Suppressor macrophage (primary cell): ENCODE measurements at places on chromosomes 3 and 15.
A peak's percentile ranks its signal among the peaks of the same experiment; 100 is the strongest.

DNA sequence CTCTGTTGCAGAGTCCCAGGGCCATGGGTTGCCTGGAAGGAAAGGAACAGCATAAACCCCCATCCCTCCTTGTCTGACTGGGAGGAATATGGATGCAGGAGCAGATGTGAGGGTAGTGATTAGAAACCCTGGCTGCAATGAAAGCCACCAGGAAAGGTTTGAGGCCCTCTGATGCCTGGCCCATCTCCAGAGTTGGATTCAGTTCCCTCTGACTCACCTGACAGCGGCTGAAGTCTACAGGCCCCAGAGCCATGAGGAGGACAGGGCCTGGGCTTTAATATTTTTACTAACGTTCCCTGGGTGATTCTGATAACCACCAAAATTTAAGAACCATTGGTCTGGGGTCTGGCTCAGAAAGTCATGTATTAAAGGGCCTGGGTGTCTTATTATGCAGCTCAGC is 214.0 kb downstream of the EPHB1 start:
- no peak for DNase-seq

- DNase-seq = no peak
Measured at GRCh38 chr3:141878326-141878725, 1.9 kb downstream of the ATP1B3 start.

DNA sequence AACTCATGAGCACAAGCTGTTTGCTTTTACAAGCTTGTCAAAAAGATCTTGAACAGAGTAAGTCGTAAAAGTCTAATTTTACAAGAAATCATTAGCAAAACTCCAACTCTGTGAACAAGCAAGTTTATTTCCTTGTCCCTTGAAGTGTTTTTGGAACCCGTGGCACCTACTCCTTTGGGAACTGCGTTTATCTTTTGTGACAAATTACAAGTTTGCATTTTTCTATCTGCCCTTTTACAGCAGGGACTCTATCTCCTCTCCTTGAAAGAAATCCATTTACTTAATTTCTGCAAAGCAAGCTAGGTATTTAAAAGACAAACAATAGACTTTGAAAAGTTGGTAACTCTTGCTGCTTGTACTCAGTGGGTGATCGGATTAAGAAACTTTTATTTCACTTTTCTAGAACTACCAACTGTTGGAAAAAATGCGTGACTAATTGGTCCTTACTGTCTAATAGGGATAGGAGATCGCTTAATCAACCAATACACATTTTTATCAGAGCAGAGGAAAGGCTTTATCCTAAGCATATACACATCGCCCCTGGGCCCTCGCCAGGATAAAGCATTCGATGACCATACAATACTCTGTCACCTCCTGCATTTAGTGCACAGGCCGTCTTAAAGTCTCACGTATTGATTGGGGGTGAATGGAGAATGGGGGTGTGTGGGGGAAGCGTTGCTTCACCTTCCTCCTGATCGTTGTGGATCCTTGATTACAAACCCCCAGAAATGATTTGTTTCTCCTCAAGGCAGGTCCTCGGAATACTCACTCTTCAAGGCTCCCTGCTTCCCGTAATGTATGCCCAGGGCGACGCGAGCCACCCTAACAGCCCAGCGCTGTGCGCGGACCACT is 1.7 kb downstream of the PRTG start:
- no peak for DNase-seq

GRCh38 chr3:140630866-140631265 is 47.0 kb upstream of the TRIM42 start:
- DNase-seq = no peak

DNA sequence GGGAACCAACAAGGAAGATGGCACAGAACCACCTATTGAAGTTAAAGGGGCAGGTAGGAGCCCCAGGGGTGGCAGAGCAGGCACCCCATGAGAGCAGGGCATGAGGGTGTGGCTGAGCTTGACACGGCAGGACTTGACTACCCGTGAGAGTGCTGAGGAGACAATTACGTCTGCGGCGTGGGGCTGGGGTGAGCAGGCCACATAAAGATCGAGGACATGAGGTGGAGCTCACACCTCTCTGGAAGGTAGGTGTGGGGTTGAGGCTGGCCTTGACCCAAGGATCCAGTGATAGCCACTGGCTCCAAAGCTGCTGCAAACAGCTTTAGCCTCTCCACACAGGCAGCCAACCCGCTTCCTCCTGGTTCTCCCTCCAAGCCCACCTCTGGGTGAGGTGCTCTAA is 64.5 kb downstream of the PCSK6 start:
- no peak for DNase-seq

DNA sequence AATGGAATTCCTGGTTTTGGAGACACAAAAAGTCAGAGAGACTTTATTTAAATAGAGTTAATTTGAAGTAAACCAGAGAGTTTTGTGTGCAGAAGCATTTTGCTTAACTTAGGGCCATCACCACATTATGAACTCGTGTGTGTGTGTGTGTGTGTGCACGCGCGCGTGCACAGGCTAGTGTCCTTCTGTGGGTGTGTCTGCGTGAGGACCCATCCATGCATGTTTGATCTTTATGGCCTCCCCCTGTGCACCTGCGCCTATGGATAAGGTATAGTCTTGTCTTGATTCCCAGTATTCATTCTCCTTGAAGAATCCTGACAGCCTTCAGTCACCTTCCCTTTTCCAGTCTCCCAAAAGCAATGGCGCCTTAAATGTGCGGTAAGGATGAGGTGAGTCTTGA is 26.0 kb downstream of the MUC20 start:
- no peak for DNase-seq

DNA sequence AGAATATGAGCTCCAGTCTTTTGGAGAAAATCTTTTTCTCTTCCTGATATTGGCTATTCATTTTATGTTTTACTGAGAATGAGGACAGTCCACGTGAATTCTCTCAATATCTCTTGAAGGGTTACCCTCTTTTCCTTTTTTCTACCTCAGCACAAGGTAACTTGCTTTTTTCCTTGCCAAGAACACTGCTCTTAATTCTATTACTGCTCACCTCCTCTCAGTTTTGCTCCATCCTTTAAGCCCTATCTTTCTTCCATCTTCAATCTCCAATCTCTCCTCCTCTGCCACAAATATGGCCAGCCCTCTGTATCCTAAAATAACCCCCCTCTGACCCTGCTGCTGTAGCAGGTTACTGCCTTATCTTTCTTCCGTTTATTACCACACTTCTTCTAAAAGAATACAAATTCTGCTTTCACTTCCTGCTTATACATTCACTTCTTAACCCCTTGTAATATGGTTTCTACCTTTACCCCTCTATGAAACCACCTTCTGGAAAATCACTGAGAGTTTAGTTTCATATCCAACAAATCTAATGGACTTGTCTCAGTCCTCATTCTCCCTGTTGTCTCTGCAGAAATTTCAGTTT is 89.0 kb downstream of the NFKBIZ start:
- DNase-seq = no peak

DNA sequence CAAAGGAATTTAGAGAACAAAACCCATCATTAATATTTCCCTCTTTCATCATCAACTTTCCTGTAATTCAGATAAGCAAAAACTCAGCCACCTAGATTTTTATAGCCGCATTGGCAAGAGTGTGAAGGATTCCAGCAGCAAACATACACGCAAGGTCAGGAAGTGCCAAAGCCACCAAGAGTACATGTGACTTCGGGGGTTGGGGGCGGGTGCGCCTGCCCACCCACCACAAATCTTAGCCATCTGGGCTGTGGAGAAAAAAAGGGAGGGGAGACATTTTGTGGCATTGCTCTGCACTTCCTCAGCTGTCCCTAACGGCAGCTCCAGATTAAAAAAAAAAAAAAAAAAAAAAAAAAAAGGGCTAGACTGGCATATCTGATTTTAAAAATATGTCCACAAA is 148.4 kb downstream of the TNIK start:
- no peak for DNase-seq

GRCh38 chr15:76964157-76964556 is 30.8 kb upstream of the PSTPIP1 start:
- DNase-seq = no peak

- peak; percentile 95 for DNase-seq
Measured at GRCh38 chr15:42184296-42184695, 23.8 kb downstream of the VPS39 start.

DNA sequence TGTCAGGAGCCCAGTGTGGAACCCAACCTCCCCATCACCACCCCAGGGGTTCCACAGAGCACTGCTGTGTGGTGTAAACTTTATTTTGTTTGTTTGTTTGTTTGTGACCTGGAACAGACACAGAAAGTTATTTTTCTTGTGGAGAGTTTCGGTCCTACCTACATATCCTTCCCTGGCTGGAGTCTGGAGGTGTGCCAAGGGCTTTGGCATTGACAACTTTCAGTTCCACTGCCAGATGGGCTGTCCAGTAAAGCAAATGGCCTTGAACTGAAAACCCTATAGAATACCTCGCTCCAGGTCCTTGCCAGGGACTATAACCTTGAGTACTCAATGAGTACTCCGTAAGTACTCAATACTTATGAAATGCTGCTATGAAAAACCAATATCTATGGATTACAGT is 103.5 kb downstream of the MITF start:
- DNase-seq = no peak

DNA sequence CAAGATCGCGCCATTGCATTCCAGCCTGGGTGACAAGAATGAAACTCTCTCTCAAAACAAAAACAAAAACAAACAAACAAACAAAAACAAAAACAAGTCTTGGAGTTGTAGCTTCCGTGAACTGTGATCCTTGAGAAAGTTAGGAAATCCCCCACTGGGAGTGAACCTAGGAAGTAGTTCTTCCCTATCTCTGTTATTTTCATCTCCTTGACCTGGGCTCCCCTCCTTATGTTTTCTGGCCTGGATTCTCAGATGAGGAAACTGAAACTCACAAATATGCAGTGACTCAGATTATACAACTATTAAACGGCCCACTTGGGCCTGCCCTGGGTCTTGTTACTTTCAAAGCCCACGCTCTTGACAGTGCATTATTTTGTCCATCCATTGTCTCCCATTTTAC is 29.7 kb downstream of the SAXO2 start:
- DNase-seq = no peak

GRCh38 chr3:193241716-193242115 is 694 bp downstream of the PLAAT1 start:
- DNase-seq = no peak

- DNase-seq = no peak
Measured at GRCh38 chr3:159144891-159145290, 343.0 kb downstream of the MFSD1 start.

GRCh38 chr3:30332196-30333021 is 274.0 kb upstream of the TGFBR2 start:
- DNase-seq = peak; percentile 55

GRCh38 chr3:123159926-123160635 is 41.7 kb upstream of the SEC22A start:
- no peak for DNase-seq

GRCh38 chr15:69046781-69047180 is 32.3 kb downstream of the NOX5 start:
- no peak for DNase-seq

DNA sequence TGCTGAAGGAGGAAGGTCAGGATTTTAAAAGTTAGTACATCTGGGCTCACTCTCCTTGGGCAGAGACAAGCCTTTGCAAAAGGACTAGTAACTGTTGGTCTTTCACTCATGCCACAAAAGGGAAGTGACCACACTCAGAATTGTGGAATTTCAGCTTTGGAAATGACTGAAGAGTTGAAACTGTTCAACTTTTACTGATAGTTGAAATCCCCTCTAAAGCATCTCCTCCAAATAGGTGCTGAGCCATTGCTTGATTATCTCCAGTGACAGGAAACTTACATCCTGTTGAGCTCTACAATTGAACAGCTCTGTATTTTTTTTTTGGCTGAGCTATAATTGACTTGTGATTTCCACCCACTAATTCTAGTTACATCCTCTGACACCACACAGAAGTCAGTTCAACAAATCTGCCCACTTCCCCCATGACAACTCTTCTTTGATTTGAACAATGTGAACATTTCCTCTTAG is 254.8 kb upstream of the TPRG1 start:
- peak; percentile 89 for DNase-seq

- DNase-seq = peak; percentile 84
Measured at GRCh38 chr15:80991421-80991820, 1.8 kb upstream of the MESD start.

DNA sequence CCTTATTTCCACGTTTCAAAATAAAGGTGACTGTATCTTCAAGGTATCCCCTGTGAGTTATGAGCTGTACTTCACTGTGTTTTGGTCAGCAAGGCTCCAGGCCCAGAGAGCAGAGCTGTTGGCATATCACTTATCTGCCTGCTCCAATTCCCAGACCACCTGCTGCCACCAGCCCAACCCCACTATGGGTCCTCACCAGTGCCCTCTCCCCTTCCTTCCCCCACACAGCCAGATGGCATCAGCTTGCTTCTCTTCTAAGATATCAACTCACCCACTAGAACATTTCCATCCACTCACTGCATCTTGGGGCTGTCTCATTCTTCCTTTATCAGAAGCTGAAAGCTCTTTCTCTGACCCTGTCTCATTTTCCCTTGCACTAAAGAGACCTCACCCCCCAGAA is 136.9 kb upstream of the EIF1B start:
- DNase-seq = no peak

DNA sequence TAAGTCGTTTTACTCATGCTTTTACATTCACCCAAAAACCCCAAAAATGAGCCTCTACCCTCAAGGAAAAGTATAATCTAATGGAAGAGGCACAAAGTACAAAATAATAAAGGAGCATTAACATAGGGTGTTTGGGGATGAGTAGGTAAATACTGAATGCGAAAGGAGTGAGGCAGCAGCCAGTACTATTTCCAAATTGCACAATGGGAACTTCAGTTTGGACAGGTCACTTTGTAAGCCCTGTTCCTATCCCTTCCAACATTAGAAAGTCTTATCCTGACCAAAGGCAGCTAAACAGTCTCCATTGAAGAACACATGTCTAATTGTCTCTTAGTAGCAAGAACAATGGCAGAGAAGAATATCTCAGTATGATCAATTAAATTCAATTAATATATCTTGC is 728.3 kb downstream of the GBE1 start:
- no peak for DNase-seq

DNA sequence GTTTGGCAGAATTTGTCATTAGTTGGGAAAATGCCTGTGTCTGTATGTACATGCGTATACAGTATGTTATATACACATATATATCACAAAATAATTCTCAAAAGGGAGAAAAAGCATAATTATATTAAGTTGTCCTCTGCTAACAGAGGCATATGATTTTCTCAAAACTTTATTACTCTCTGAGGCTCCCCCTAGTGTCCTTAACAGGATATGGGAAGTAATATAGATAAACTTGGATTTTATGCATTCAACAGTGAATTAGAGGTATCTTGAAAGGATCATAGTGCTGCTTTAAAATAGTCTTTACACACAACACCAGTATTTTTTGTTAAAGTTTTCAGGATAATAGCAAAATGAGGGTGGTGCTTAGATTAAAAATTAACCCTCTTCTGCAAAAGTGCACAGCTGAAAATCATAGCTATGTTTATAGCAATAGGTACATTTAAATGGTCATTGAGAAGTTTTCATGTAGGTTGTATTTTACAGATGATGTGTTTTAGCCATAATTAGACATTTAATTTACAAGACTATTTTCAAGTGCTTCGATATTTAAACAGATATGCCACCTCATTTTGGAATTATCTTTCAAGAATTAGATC is 454.0 kb upstream of the ROBO2 start:
- DNase-seq = peak; percentile 5

GRCh38 chr3:136567599-136568188 is 184.5 kb downstream of the STAG1 start:
- no peak for DNase-seq

GRCh38 chr15:73637527-73637926 is 4.3 kb upstream of the NPTN start:
- no peak for DNase-seq
